Nasal cavity respiratory epithelium epithelial cell of viscerocranial mucosa (primary cell): ENCODE measurements at places on chromosomes 7 and 10. TPM values are rescaled to one million over a fixed set of nuclear protein-coding genes. Genes with fewer than 3 reads are reported as not detected.

Gene GPC2
- 1.4 and 2.1 TPM in 2 replicates for total RNA-seq

Gene BMPR1A
- total RNA-seq: 35.2 and 48.2 TPM in 2 replicates

Gene SH2B2
- 2.4 and 5.1 TPM in 2 replicates for total RNA-seq

Gene ZNF727
- total RNA-seq: 0.34 and 0.64 TPM in 2 replicates

Gene TMEM236
- under 0.01 and 0.07 TPM in 2 replicates for total RNA-seq

Gene PAX4
- not detected in 2 replicates for total RNA-seq

Gene GRID2IP
- under 0.01 and 0.14 TPM in 2 replicates for total RNA-seq
